ENCODE measurements at places on chromosomes 5 and 9.
A peak's percentile ranks its signal among the peaks of the same experiment; 100 is the strongest.

- no peak for DNase-seq
Observed at GRCh38 chr9:33852216-33852826, 35.4 kb downstream of the UBE2R2 start.

- DNase-seq: no peak
Observed at GRCh38 chr5:39376293-39376714, 12.0 kb upstream of the C9 start.

DNA sequence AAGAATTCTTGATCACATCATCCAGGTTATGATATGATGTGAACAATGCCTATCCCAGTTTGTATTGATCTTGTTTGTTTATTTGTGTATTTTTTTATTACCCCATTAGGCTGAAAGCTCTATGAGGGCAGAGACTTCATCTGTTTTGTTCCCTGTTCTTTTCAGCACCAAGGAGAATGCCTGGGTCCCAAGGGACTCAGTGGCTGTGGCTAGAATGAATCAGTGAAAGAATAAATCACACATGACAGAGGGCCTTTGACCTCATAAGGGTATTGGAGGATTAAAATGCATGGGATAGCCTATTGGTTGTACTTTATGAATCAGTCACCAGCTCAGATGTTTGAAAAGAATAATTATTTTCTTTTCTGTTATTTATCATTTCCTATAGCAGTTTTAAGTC, 292.2 kb downstream of the GAS1 start:
- DNase-seq: no peak

- no peak for DNase-seq
Observed at GRCh38 chr5:168659286-168659847, 80.2 kb upstream of the PANK3 start.

GRCh38 chr5:169178754-169179153, 122.2 kb downstream of the SLIT3 start:
- no peak for DNase-seq

GRCh38 chr5:158765407-158765806, 334.3 kb downstream of the EBF1 start:
- no peak for DNase-seq

- no peak for DNase-seq
Observed at GRCh38 chr9:115008536-115009270, 78.3 kb upstream of the TNFSF8 start.

GRCh38 chr9:99807276-99807852, 14.3 kb upstream of the NR4A3 start:
- no peak for DNase-seq

GRCh38 chr9:26811106-26811505, 81.5 kb downstream of the CAAP1 start:
- no peak for DNase-seq

DNA sequence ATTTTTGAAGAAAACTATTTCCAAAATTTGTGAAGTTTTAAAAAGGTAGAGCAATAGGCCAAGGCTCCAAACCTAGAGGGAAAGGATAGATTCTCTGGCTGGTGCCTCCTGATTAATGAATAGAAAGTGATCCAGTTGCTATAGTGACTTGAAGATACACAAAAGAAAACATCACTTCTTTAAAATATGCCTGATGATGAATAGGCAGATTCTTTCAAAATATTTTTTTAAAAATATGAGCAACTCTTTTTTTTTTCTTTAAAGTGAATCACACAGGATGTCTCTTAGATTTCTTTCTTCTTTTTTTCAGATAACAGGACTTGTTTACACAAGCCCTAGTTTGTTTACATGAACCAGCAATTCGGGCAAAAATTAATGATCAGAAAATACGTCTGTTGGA, 124.4 kb downstream of the RFK start:
- DNase-seq: no peak

DNA sequence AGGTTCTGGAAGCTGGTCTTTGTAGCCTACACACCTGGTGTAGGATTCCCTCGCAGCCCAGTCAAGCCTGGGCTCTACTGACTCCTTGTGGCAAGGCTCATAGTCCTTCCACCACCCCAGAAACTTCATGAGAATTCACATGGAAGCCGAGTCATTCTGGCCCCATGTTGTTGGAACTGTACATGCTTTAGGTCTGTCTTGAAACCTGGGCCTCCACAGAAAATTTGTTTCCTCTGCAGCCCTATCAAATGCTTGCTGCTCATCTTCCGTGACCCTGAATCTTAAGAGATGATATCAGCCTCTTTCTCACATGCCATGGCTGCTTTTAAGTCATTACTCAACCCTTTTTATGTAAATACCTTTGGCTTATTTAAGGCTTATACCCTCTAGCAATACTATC, 113.4 kb upstream of the GRHPR start:
- no peak for DNase-seq

DNA sequence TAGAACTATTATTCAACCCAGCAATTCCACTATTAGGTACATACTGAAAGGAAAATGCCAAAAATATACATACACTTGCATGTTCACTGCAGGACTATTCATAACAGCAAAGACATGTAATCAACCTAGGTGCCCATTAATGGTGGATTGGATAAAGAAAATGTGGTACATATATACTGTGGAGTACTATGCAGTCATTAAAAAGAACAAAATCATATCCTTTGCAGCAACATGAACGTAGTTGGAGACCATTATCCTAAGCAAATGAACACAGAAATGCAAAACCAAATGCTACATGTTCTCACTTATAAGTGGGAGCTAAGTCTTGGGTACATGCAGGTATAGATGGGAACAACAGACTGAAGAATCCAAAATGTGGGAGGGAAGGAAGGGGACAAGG, 67.7 kb downstream of the ELOVL7 start:
- DNase-seq: no peak

DNA sequence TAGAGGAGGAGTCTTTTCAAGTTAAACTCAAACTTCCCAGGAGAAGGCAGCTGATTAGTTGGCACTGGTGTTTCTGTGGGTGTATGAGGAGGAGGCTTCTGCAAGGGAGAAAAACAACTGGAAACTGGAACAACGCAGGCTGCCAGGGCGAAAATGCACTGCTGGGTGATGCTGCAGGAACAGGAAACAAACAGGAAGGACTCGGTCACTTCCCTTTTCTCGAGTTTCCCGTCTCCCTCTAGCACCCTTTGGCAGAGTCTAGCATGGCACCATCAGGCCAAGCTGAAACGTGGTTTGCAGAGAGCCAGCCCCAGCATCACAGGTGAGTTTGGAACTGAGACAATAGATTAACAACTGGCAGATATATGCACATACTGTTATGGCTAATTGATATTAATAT, 77.5 kb upstream of the CAST start:
- no peak for DNase-seq

DNA sequence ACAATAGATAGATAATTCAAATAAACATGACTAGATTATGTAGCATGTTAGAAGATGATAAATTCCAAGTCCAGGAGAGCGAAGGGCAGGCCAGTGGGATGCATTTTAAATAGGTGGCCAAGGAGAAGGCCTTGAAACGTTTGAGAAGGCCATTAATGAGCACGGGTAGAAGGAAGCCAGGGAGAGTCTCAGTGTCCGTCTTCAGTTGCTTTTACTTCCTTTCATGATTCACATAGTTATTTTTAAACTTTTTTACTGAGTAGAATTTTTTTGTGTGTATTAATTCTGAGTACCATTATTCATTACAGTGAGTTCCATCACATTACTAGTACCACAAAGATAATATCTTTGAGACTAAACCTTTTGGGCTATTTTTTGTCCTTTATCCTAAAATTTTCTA, 259.2 kb downstream of the ARRDC3 start:
- DNase-seq: no peak

- DNase-seq: no peak
Observed at GRCh38 chr9:36939214-36939613, 94.9 kb downstream of the PAX5 start.

- DNase-seq: no peak
Observed at GRCh38 chr9:129027685-129028191, 393 bp downstream of the SH3GLB2 start.

DNA sequence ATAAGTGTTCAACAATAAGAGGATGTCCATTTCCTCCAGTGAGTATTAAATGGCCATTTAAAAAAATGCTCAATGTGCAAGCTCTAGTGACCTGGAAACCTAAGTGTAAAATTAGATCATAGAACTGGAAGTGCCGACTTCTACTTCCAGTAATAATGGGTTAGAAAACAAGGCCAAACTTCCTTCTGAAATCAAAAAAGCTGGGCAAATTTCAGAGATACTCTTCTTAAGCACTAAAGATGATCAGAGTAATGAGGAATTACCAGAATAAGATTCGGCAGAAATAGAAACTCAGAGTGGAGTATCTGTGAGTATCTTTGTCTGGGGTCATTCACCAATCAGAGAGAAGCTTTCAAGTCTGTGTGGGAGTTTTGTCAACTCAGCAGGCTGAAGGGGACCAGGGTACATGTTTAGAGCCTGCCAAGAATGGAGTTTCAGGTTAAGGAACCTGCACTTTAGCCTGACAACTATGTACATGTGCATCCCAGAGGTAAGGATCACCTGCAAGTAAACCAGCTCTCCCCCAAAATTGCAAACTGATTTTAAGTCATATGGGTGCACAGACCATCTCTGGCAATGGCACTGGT, 17.1 kb downstream of the FCN2 start:
- DNase-seq: no peak

- DNase-seq: no peak
Observed at GRCh38 chr5:61974680-61975079, 331.3 kb upstream of the KIF2A start.

DNA sequence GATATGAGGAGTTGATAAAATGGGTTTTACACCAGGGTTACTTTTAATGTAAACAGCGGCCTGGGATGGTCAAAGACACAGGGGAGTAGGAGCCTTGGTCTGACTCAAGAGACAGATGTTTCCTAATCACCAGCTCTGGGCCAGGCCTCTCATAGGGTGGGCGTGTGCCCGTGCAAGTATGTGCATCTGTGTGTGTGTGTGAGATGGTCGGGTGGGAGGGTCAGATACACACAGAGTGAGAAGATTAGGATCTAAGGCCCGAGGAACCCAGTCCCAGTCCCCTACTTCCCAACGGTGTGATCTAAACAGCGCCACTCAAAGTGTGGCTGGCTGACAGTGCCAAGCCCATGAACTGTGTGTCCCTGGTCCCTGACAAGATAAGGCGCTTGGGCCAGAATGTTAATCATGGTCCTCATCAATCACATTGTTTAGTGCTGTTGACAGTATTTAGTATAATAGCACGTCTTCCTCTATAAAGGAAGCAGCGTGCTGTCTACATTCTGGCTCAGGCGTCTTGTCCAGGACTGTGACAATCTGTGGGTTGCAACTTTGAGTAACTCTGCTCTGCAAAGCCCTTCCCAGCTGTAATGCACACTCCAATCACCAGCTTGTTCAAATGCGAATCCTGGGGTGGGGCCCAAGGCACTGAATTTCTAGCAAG, 173.7 kb downstream of the DAB2IP start:
- DNase-seq: no peak

- no peak for DNase-seq
Observed at GRCh38 chr9:72557549-72557948, 36.1 kb downstream of the TMC1 start.

- no peak for DNase-seq
Observed at GRCh38 chr9:70261131-70261870, 2.5 kb downstream of the SMC5 start.

DNA sequence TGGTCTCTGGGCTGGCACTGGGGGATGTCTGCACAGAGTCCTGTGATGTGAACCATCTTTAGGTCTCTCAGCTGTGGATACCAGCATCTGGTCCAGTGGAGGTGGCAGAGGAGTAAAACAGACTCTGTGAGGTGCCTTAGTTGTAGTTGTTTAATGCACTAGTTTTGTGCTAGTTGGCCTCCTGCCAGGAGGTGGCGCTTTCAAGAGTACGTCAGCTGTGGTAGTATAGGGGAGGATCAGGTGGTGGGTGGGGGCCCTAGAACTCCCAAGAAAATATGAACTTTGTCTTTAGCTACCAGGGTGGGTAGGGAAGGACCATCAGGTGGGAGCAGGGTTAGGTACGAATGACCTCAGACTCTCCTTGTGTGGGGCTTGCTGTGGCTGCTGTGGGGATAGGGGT, 197.1 kb downstream of the TMC1 start:
- DNase-seq: no peak

GRCh38 chr5:107436201-107436600, 234.5 kb downstream of the EFNA5 start:
- DNase-seq: no peak

- DNase-seq: no peak
Observed at GRCh38 chr5:109192555-109193281, 217.1 kb downstream of the PJA2 start.

- DNase-seq: no peak
Observed at GRCh38 chr5:147479444-147479843, 30.4 kb downstream of the DPYSL3 start.

DNA sequence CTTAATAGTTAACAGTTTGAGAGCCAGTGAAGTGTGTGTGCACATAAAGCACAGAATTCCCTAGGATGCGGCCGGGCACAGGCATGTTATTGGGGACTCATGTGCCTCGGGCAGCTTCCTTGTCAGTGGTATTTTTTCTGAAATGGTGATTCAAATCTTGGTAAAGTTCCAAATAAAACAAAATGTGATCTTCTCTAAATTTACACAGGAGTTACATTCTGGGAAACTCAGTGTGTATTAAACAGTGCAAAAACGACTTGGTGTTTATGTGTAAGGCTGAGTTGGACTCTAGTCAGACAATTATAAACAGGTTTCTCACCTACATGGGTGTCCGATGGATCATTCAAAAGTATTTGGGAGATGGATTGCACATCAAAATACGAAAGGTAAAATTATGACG, 48.9 kb downstream of the BOD1 start:
- no peak for DNase-seq

- DNase-seq: no peak
Observed at GRCh38 chr9:93929231-93929630, 25.9 kb downstream of the BARX1 start.

- peak; percentile 49 for DNase-seq
Observed at GRCh38 chr9:6055216-6055615, 39.8 kb upstream of the RANBP6 start.

- DNase-seq: no peak
Observed at GRCh38 chr5:116475338-116475737, 99.3 kb downstream of the SEMA6A start.

- no peak for DNase-seq
Observed at GRCh38 chr5:87307796-87308423, 40.2 kb downstream of the RASA1 start.

DNA sequence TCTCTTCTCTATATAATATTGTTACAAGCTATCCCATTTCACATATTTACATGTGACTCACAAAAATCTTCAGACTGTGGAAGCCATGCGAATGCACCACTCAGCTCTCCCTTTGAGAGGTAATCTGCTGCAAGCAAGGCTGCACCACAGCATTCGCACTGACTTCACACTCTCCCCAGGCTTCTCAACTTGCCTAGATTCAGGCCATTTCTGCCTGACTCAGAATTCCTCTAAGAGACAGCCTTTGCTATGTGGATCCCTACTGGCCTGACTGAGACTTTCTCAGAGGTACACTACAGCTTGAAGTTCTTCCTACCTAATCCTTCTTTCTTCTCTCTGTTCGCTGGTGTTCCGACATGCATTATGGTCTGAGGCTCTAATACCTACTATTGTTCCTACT, 21.1 kb upstream of the DMRTA1 start:
- no peak for DNase-seq

GRCh38 chr9:127927201-127927987, 3.2 kb downstream of the PIP5KL1 start:
- no peak for DNase-seq
